ENCODE measurements at places on chromosomes 13 and 19. TPM values are rescaled to one million over a fixed set of nuclear protein-coding genes. Genes with fewer than 3 reads are reported as not detected.
A peak's percentile ranks its signal among the peaks of the same experiment; 100 is the strongest.

DNA sequence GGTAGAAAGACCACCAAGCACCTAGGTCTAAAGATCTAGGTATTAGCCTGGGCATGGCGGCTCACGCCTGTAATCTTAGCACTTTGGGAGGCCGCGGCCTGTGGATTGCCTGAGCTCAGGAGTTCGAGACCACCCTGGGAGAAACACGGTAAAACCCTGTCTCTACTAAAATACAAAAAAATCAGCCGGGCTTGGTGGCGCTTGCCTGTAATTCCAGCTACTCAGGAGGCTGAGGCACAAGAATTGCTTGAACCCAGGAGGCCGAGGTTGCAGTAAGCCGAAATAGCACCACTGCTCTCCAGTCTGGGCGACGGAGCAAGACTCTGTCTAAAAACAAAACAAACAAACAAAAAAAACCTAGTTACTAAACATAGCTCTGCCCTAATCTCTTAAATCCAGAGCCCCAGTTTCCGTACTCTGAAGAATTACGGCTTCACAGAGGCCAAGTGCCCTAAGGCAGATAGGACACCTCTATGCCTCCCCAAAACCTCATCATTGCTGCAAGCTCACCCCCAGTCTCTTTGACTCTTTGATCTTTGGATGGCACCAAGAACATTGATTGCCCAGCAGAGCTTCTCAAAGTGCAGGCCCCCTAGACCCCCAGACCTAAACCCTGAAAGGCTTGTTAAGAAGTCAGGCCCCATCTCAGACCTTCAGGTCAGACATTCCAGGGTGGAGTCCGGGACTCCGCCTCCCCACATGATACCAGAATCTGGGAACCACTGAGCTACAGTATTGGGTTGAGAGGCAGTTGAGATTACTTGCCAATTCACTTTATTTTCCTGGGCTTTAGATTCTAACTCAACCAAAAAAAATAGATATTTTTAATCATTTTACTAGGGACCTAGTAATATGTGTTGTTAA is 2.8 kb downstream of the COL4A2 start:
- H3K36me3 ChIP-seq = no peaks in the 10 kb centered on the region
- DNase-seq = no peak
- peaks cover 17% of the 10 kb centered on the region for H3K4me1 ChIP-seq
- peak overlapping the region; percentile 78 for H3K4me3 ChIP-seq
- peak overlapping the region; percentile 99 for H3K27ac ChIP-seq

GRCh38 chr13:100098445-100099116 is 9.7 kb downstream of the PCCA start:
- no peaks in the 10 kb centered on the region for H3K27me3 ChIP-seq
- H3K27ac ChIP-seq = no peak overlapping the region
- H3K4me3 ChIP-seq = no peak overlapping the region
- H3K36me3 ChIP-seq = no peaks in the 10 kb centered on the region

DNA sequence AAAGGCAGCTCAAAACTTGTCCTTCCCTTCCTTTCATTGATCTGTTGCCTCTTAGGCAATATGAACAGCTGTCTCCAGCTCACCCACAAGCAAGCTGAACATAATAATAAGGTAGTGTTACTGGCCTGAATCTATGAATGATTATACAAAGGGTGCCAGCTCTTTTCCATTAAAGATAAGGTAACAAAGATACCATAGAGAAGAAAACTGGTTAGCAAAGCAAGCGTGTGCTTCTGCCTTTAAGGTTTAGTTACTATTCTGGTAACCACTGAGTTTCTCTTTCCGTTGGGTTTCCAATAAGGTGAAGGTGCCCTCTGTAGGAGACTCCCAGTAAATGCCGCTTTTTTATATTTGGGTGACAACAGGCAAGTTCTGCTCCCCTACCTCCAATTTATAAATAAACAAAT is 12.1 kb upstream of the DACH1 start:
- H3K27ac ChIP-seq = no peak overlapping the region
- H3K4me1 ChIP-seq = no peaks in the 10 kb centered on the region
- H3K27me3 ChIP-seq = no peaks in the 10 kb centered on the region
- H3K36me3 ChIP-seq = no peaks in the 10 kb centered on the region
- DNase-seq = no peak

DNA sequence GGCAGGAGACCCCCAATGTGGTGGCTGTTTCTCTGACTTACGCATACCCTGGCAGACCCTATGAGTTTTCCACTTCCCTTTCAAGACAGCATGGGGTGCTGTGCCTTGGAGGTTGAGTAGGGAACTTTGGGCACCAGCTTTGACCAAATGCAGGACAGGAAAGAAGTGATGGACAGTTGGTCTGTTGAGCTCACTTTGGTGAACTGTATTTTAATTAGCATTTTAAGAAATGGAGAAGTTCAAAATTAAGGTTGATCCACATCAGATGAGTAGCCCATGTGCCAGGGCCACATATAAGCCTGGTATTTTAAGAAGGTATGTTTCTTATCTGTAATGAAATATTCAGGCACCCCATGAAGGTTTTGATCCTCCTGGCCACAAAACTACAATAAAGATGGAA is 46.1 kb upstream of the RAP2A start:
- no peak for DNase-seq
- no peak overlapping the region for H3K4me3 ChIP-seq
- no peak overlapping the region for H3K27ac ChIP-seq
- H3K36me3 ChIP-seq = no peaks in the 10 kb centered on the region

GRCh38 chr13:101305981-101306411 is 110.3 kb downstream of the NALCN start:
- H3K27ac ChIP-seq = no peak overlapping the region
- no peaks in the 10 kb centered on the region for H3K27me3 ChIP-seq
- H3K4me3 ChIP-seq = no peak overlapping the region
- no peak for DNase-seq
- no peaks in the 10 kb centered on the region for H3K4me1 ChIP-seq
- H3K36me3 ChIP-seq = no peaks in the 10 kb centered on the region

DNA sequence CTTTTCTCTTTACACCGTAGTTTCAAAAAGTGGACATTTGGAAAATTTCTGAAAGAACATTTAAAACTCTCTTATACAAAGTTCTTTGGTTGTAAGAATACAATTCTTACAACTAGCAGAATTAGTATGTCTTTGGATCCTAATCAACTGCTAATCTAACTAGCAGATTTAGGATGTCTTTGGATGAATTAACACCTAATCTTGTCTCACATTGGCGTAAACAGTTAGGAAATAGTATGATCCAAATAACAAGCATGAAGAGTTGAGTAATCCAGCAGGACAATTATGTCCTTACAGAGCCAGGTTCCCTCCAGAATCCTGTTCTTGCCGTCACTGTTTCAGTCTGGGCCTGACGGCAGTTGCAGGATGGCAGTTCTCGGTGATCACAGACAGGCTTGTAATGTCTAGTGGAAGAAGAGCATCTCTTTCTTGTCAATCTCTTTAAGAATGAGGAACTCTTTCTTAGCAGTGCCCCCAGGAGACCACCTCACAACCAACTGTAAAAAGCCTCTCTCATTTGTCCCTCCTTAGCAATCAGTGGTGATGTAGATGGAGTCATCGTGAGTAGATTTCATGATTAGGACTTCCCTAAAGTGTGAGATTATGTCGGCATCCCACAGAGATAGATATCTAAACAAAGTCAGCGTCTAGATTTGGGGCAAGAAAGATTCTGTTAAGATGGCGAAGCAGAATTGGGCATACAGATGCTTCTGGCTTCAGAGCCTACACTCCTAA is 5.7 kb upstream of the TNFSF13B start:
- no peaks in the 10 kb centered on the region for H3K4me1 ChIP-seq
- H3K27me3 ChIP-seq = no peaks in the 10 kb centered on the region
- H3K27ac ChIP-seq = no peak overlapping the region

GRCh38 chr13:77815330-77815729 is 103.3 kb downstream of the EDNRB start:
- no peak overlapping the region for H3K4me3 ChIP-seq
- DNase-seq = no peak
- no peaks in the 10 kb centered on the region for H3K27me3 ChIP-seq
- H3K27ac ChIP-seq = no peak overlapping the region

DNA sequence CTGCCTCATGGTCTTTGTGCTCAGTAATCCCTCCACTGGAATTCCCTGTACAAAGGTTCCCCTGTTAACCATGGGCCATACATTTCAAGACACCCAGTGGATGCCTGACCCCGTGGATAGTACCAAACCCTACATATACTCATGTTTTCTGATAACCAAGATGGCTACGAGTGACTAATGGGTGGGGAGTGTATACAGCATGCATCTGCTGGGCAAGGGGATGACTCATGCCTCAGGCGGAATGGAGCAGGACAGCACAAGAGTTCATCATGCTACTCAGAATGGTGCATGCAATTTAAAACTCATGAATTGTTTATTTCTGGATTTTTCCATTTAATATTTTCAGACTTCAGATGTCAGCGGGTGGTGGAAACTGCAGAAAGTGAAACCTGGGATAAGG is 13.3 kb upstream of the FGF9 start:
- no peaks in the 10 kb centered on the region for H3K4me1 ChIP-seq
- H3K27me3 ChIP-seq = no peaks in the 10 kb centered on the region
- DNase-seq = no peak
- no peak overlapping the region for H3K4me3 ChIP-seq
- no peaks in the 10 kb centered on the region for H3K36me3 ChIP-seq
- H3K27ac ChIP-seq = no peak overlapping the region

DNA sequence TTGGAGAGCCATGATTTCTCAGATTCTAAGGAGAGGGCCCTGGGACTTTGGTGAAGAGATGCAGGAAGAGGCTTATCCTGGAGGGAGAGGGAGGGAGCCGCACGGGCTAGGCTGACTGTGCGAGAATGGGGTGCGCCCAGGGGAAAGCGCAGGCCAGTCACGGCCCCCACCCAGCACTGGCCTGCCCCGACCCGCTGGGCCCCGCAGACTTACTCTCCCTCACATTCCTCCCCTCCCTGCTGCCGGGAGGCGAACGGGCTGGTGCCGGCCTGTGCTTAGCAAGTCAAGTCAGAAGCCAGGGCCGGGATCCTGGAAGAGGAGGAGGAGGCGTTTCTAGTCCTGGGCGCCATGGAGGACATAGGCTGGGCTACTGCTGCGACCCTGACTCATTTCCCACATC is 120.0 kb downstream of the CRYL1 start:
- no peak overlapping the region for H3K27ac ChIP-seq
- no peak overlapping the region for H3K4me3 ChIP-seq
- no peaks in the 10 kb centered on the region for H3K4me1 ChIP-seq
- no peak for DNase-seq

GRCh38 chr13:104737713-104738112 is 1671.5 kb upstream of the SLC10A2 start:
- H3K36me3 ChIP-seq = no peaks in the 10 kb centered on the region
- no peak overlapping the region for H3K4me3 ChIP-seq
- H3K27me3 ChIP-seq = no peaks in the 10 kb centered on the region
- H3K4me1 ChIP-seq = no peaks in the 10 kb centered on the region
- no peak overlapping the region for H3K27ac ChIP-seq

- H3K27ac ChIP-seq = no peak overlapping the region
- H3K36me3 ChIP-seq = no peaks in the 10 kb centered on the region
- no peak overlapping the region for H3K4me3 ChIP-seq
- no peaks in the 10 kb centered on the region for H3K27me3 ChIP-seq
- no peak for DNase-seq
These were observed 12.8 kb downstream of the BLOC1S3 start for GRCh38 chr19:45191375-45191774.

- peak; percentile 19 for DNase-seq
- no peaks in the 10 kb centered on the region for H3K36me3 ChIP-seq
- H3K27ac ChIP-seq = peak overlapping the region; percentile 76
- H3K4me1 ChIP-seq = no peaks in the 10 kb centered on the region
- H3K4me3 ChIP-seq = no peak overlapping the region
These were observed 13.3 kb downstream of the CAPN12 start for GRCh38 chr19:38730731-38731589.

DNA sequence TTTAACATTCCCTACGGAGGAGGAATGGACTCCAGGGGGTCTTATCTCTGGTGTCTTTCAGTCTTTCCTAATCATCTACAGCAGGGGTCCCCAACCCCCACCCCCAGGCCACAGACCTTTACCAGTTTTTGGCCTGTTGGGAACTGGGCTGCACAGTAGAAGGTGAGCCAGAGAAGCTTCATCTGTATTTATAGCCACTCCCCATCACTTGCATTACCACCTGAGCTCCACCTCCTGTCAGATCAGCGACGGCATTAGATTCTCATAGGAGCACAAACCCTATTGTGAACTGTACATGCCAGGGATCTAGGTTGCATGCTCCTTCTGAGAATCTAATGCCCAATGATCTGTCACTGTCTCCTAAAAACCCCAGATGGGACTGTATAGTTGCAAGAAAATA is 120.0 kb upstream of the TMTC4 start:
- H3K27me3 ChIP-seq = no peaks in the 10 kb centered on the region
- no peaks in the 10 kb centered on the region for H3K36me3 ChIP-seq
- H3K4me3 ChIP-seq = no peak overlapping the region
- H3K4me1 ChIP-seq = no peaks in the 10 kb centered on the region

DNA sequence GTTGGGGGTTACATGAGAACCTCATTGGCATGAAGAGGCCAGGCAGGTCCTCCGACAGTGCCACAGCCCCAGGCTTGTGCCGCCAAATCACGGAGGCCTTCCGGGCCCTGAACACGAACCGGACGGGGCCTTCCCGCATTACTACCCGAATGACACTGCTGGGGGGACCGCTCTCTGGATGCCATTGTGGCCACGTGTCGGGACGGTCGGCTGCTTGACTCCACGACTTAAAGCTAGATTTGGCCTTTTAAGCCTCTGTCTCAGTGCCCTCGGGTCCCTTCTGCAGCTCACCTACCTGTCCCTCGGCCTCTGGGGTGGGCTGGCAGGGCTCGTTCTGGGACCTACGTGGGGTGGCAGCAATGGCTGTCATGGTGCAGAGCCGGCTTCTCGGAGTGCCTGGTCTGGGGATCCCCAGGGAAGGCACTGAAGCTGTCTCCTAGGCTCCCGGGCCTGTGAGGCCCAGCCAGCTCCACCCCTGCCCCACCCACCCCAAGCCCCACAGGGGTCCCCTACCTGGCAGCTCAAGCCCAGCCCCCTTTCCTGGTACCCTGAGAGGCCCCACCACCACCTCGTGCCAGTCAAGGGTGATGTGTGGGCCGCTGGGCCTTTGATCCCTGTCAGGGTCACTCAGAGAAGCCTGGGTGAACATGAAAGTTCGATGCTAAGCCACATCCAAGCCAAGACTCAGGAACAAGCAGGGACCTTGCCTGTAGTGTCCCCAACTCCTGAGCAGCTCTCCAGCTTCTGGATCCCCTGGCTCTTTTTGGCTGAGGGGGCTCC is 245.8 kb upstream of the SGCG start:
- H3K27ac ChIP-seq = no peak overlapping the region
- no peaks in the 10 kb centered on the region for H3K36me3 ChIP-seq
- H3K27me3 ChIP-seq = no peaks in the 10 kb centered on the region
- no peak for DNase-seq
- H3K4me3 ChIP-seq = no peak overlapping the region
- H3K4me1 ChIP-seq = no peaks in the 10 kb centered on the region

GRCh38 chr19:47740866-47741519 is 4.4 kb upstream of the NOP53 start:
- DNase-seq = no peak
- H3K27ac ChIP-seq = peak overlapping the region; percentile 98
- peaks cover 4% of the 10 kb centered on the region for H3K4me1 ChIP-seq
- H3K27me3 ChIP-seq = no peaks in the 10 kb centered on the region
- H3K4me3 ChIP-seq = no peak overlapping the region

RCBTB1 gene
- total RNA-seq = 22.1 TPM

TNNT1 gene
- total RNA-seq = not detected

TMEM238 gene
- 2.3 TPM for total RNA-seq

CGB1 gene
- not detected for total RNA-seq

PALM3 gene
- not detected for total RNA-seq

KLK5 gene
- 1.0 TPM for total RNA-seq

TMEM86B gene
- total RNA-seq = 2.4 TPM

SMIM24 gene
- total RNA-seq = not detected
